ENCODE measurements at places on chromosomes 5 and 9.

- no peak for DNase-seq
Observed at GRCh38 chr9:137013571-137013940, 14.5 kb downstream of the ABCA2 start.

DNA sequence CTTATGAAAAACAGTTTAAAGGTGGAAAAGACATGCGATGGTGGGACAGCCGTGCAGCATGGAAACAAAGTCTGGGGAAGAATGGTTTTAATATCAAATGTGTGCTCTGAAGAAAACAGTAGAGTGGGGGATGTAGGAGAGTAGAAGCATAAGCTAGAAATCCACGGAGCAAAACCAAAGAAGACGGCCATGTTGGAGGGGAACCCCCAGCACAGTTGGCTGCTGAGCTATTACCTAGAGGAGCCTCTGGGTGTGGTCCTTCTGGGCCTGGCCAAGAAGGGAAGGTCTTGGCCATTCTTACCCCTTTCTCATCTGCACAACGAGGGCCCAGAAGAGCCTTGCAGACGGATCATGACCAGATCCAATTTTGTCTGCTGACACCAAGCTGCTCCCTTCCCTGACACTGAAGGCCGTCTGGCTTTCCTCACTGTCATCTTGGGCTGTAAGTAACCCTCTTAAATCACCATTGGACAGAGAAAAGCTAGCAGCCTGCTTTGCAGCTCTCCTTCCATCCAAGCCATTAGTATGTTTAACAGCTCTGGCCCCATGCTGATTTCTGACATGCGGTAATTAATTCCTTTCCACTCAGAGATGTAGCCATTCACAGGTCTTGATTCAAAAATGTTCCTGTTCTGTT, 189.5 kb downstream of the SEC61B start:
- no peak for DNase-seq

- DNase-seq = no peak
Observed at GRCh38 chr5:177444106-177445051, 2.2 kb upstream of the PRR7 start.

DNA sequence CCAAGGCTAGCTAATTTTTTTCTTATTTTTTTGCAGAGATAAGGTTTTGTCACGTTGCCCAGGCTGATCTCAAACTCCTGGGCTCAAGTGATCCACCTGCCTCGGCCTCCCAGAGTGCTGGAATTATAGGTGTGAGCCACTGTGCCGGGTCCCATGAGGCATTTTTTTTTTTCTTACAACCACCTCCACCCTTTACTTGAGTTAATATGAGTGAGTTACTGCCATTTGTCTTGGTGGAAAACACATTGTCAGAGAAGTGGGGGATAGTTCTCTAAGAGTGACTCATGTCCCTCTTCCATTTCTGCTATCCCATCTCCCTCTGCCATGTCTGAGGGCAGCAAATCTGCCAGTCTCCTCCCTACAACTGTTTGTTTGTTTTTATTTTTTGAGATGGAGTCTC, 163.4 kb upstream of the CLINT1 start:
- no peak for DNase-seq

DNA sequence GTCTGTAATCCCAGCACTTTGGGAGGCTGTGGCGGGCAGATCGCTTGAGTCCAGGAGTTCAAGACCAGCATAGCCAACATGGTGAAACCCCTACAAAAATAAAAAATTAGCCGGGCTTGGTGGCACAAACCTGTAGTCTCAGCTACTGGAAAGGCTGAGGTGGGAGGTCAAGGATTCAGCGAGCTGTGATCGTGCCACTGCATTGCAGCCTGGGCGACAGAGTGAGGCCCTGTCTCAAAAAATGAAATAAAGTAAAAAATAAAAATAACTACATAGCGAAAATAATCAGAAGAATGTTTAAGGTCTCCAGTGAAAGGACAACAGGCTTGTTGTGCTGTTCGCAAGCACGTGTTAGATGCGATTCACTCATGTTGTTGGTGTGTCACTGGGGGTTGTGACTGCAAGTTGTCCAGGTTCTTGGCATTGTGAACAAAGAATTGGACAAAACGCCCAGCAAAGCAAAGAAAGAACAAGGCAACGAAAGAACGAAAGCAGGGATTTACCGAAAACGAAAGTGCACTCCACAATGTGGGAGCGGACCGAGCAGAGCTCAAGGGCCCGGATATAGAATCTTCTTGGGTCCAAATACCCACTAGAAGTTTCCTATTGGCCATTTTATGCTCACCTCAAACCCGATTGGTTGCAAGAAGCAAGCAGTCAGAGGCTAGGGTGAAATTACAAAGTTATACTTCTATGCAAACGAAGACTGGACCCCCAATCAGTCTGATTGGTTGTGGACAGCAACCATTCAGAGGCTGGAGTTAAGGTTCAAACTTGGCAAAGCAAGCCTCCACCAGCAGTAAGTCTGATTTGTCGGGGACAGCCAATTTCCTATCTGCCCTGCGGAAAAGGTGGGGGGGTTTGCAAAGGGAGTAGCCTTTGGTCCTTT, 844 bp upstream of the MCCC2 start:
- no peak for DNase-seq

GRCh38 chr5:174177976-174178605, 132.6 kb downstream of the NSG2 start:
- DNase-seq = no peak

- peak; percentile 37 for DNase-seq
Observed at GRCh38 chr9:75891277-75891741, 836 bp downstream of the PCSK5 start.

DNA sequence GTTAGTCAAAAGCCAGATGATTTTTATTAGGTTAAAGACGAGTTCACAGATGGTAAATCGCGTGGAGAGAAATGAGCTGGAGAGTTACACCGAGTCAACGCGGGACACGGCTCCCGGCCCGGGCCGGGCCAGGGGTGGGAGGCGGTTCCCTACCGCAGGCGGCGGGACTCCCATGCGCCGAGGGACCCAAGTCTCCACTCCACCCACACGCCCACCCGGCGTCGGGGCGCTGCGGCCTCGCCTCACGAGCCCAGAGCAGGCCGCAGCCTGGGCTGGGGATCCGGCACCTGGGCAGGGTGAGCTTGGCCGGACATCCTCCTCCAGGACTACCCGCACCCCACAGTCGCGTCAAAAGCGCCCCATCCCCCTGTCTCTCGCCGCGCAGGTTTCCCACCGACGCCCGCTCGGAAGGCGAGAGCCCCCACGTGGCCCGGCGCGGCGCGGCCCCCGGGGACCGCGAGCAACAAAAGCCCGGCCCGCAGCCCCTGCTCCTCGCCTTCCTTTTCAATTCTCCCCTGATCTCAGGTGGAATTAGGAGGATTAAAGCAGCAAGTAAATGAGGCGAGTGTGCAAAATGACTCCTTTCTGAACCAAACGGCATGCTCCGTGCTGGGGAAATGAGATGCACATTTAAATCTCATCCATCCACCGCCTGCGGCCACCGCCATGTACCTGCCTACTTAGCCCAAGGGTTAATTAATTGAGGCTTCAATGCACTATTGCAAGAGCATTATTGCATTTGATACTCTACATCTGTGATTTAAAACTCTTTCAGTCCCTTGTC, 196.5 kb upstream of the TBCA start:
- DNase-seq = no peak

DNA sequence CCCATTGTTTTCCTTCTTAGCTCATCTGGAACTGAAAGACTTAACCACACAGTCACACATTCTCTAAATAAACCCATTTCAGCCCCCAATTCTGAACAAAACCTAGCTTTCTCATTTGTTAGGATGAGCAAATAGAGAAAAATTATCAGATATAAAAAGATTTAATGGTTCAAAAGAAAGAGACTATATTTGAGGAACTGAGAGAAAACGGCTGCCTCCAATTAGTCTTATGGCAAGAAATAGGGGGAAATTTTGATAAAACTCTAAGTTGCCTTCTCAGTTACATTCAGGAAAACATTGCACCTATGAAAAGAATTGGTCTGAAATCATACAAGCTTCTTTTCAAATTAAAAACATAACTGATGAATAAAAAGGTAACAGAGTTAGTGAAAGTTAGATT, 63.7 kb upstream of the ALDH1B1 start:
- no peak for DNase-seq
